ENCODE measurements at places on chromosomes 1 and 21.

DNA sequence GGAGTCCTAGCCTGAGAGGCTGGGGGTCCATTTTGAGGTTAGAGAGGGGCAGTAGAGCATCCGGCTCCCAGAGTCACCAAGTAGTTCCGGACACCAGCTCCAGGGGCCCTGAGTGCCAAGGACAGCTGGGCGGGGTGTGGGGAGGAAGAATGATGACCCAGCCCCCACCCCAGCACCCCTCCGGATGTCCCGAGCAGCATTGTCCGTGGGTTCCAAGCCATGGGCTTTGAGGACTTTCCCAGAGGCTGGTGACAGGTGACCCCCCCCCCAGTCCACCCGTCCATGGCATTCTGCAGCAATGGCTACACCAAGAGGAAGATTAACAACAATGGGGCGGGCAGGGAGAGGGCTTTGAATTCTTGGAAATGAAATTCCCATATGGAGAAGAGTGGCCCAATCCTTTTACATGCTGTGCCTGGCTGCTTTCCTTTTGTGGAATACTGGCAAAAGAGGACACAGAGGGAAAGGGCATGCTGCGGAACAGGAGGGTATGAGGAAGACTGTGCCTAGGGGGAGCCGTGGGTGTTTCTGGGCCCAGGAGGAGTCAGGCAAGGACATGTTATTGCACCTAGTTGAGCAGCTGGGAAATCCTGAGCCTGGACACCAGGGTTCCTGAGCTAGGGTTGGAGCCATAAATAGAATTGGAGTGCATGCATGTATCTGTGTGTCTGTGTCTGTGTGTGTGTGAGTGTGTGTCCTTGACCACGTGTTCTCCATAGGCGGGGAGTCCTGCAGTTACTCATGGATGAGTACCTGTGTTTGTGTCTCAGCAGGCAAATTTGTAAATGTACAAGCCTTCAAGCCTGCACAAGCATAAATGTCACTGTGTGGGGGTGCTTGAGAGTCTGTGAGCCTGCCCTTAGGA is 956 bp downstream of the ATP1A2 start:
- no peak for DNase-seq

- DNase-seq = no peak
Observed at GRCh38 chr1:172588296-172589291, 55.6 kb downstream of the SUCO start.

- DNase-seq = no peak
Observed at GRCh38 chr1:6904476-6905170, 119.4 kb downstream of the CAMTA1 start.

DNA sequence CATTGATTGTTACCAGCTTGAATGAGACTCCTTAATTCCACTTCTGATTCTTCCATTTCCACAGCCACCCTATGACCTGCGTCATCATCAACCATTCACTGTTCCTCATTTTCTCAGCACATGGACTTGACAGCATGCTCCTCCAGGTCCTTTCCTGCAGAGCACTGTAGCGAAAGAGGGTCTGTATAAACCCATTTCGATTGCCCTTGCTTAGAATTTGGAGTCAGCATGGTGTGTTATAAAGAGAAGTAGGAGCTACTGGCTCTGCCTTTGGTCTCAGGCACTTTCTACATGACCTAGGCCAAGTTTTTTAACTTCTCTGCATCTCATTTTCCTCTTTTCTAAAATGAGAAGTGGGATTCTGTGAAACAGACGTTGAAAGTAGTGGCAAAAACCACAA is 133.8 kb downstream of the AK5 start:
- DNase-seq = no peak

DNA sequence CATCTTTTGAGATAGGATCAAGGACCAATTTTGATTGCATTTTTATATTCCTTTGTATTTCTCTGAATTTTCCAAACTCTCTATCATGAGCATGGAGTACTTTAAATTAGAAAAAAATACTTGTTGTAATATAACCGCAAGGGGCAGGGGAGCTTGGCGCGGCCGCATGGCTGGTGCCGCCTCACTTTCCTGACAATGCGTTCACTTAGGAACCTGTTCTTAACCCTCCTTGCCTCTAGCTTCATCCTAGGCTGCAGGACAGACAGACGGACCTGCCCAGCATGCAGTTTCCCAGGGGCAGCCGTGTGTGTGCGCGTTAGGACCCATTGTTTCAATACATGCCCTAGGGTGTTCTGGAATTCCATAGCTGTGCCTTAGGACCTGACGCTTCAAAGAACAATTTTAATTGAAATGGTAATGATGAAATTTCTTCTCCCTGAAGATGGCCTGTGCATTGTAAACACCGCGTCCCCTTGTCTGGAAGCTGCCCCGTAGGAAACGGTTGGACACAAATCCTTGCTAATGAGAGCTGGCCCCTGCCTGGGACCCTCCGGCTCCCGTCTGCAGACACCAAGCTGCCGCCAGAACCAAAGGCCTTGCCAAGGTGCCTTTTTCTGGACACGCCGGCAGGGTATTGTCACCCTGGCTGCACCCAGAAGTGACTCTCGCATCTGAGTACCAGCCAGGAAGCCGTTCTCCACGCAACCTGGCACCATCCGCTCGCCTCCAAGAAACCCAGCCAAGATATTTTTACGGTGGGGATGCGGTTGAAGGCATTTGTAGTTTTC is 466.4 kb downstream of the NPHP4 start:
- DNase-seq = no peak

- DNase-seq = no peak
Observed at GRCh38 chr1:36330940-36331339, 7.5 kb upstream of the EVA1B start.

GRCh38 chr1:58885998-58886397 is 102.2 kb upstream of the JUN start:
- DNase-seq = no peak

- no peak for DNase-seq
Observed at GRCh38 chr1:213982289-213982671, 5.5 kb upstream of the PROX1 start.

- no peak for DNase-seq
Observed at GRCh38 chr1:35500439-35500838, 56.8 kb downstream of the KIAA0319L start.

- no peak for DNase-seq
Observed at GRCh38 chr1:119742202-119742601, 26.5 kb downstream of the HMGCS2 start.

GRCh38 chr1:48405400-48405799 is 66.6 kb downstream of the SPATA6 start:
- no peak for DNase-seq

DNA sequence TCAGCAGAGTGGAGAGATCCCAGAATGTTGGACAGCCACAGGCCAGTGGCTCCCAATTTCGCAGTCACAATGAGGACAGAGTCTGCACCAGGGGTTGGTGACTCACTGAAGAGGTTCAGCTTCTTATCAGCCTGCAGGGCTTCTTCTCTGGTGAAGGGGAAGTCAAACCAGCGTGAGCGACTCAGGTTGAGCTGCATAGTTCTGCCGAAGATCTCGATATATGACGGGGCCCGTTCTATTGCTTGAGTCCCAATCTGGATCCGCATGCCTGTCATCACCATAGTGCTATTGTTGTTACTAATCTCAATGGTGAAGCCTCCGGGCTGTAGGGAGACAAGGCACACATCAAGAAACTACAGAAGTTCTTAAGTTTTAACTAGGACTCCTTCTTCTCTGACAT is 58.5 kb downstream of the UBR4 start:
- DNase-seq = no peak

DNA sequence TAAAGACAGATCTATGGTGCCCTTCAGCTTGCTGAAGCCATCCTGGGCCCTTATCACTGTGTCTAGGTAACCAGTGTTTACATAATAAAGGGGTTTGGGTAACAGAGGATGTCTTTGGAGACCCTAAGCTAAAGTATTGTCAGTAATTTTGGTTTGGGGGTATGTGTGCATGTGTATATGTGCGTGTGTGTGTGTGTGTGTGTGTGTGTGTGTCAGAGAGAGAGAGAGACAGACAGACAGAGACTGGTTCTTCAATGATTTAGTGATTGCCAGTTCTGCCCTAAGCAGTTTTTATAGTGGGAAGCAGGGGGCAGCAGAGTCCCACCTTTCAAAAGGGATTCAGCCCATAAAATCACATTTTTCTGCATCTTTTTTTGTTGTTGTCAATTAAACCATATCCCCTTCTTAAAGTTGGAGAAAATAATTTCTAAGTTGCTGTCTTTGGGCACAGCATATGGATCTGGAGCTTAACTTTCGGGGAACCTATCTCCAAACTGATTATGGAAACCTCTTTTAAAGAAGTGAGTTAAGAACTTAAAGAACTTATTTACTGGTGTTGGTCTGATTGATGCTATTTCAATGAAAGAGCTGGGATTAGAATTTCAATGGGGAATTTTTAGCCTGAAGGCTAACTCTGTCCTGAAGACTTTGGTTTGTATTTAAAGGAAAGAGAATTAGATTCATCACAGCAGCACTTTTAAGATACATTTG is 51.1 kb downstream of the ZNF326 start:
- no peak for DNase-seq

DNA sequence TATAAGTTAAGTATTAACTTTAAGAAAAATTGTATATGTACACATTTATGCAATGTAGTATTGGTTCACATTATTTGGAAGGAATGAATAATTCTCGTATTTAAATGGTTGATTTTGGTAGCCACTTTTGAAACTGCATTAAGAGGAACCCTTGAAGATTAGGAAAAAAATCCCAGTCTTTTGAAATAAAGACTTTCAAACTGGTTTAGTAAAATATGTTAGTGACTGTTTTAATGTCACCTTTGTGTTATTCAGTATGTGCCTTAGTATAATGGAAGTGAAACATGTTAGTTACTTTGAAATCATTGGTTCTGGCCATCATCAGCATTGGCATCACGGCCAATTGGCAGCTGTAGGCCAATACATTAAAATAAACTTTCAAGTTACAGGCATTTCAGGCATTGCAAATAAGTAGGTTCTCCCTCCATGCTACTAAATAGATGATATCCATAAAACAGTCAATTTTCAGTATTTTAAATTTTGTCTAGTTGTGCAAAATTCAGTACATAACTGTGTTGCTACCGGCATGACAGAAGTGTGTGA is 4.4 kb downstream of the MIER1 start:
- no peak for DNase-seq

GRCh38 chr1:30738040-30738714 is 14.8 kb upstream of the MATN1 start:
- DNase-seq = no peak

- no peak for DNase-seq
Observed at GRCh38 chr1:31228986-31229385, 10.7 kb downstream of the NKAIN1 start.

- no peak for DNase-seq
Observed at GRCh38 chr1:98084188-98084587, 163.4 kb upstream of the DPYD start.

- no peak for DNase-seq
Observed at GRCh38 chr1:91900562-91900961, 14.6 kb upstream of the TGFBR3 start.

DNA sequence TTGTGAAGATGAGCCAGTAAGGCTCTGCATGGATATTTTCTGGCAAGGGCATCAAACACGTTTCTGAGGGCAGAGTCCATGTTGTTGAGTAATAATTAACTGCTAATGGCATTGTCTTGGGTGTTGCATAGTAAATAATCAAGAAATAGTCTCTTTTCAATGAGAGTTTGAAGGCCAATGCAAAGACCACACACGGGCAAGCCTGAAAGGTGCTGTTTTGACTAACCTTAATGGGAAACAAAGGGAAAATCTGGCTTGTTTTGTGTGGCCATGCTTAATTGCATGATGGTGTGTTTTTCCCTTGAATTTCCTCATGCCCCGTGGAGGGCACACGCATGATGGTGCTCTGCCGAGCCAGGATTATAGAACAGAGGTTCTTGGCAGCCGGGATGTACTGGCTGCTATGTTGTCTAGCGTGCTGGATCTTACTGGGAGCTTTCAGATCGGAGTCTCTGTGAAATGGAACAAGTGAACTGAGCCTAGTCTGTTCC is 127.6 kb downstream of the NOS1AP start:
- DNase-seq = no peak

DNA sequence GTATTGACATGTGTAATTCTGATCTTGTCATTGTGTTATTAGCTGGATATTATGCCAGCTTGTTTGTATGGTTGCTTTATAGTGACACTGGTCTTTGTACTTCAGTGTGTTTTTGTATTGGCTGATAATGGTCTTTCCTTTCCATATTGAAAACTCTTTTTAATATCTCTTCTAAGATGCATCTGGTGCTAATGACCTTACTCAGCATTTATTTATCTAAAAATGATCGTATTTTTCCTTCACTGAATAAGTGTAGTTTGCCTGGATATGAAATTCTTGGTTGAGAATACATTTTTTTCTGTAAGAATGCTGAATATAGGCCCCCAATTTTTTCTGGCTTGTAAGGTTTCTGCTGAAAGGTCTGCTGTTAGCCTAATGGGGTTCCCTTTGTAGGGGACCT is 465.5 kb upstream of the TMPRSS15 start:
- DNase-seq = no peak

DNA sequence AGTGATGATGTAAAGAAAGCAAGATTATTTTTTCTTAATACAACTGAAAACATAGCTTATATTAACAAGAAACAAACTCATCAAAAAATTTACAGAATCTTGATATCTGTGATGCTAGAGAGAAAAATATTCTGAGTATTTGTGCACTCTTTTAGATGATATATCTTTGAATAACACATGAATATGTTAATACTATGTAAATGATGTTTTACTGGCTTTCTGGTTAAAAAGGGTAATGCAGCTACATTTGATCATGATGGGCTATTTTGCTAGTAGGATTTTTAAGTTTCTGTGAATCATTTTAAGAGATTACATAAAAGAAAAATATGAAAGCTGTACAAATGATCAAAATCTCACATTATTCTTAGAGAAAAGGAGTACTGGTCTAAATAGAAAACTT is 114.5 kb downstream of the GRIK1 start:
- DNase-seq = no peak

DNA sequence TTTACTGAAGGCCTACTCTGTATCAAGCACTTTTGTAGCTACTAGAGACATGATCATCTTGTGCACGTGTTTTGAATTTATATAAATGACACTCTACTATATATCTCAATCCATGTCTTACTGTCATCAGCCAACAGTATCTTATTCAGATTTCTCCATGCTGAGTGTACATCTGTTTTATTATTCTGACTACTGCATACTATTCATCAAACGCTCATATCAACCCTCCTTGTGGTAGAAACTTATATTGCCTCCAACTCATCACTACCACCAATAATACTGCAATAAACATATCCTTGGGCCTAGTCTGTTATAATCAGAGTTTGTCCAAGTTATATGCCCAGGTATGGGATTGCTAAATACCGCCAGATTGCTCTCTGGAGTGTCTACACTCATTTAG is 81.6 kb upstream of the IRF2BP2 start:
- DNase-seq = no peak

GRCh38 chr1:101005183-101005582 is 20.4 kb downstream of the DPH5 start:
- no peak for DNase-seq
